ENCODE measurements at places on chromosomes 4 and X.

GRCh38 chr4:78068481-78068880 is 11.4 kb downstream of the FRAS1 start:
- DNase-seq: no peak

GRCh38 chrX:39576041-39576872 is 521.5 kb downstream of the BCOR start:
- no peak for DNase-seq

DNA sequence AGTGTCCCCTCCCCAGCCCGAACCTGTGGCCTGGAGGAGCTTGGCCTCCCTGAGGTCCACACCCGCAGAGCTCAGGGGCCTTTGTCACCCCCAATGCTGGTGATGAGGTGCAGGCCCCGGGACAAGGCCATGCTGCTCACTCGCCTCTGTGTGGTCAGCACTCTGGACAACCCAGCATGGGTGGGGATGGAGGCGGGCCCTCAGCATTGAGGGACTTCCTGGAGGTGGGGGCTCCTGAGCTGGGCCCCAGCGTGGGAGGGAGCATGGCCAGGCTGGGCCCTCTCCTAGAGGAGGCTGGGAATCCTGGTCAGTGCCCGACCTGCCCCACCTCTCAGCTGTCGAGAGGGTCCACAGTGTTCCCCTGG is 30.6 kb downstream of the TACC3 start:
- no peak for DNase-seq

- DNase-seq: no peak
Measured at GRCh38 chr4:11603591-11604194, 175.0 kb upstream of the HS3ST1 start.

GRCh38 chrX:24444645-24445044 is 20.4 kb upstream of the PDK3 start:
- DNase-seq: no peak

DNA sequence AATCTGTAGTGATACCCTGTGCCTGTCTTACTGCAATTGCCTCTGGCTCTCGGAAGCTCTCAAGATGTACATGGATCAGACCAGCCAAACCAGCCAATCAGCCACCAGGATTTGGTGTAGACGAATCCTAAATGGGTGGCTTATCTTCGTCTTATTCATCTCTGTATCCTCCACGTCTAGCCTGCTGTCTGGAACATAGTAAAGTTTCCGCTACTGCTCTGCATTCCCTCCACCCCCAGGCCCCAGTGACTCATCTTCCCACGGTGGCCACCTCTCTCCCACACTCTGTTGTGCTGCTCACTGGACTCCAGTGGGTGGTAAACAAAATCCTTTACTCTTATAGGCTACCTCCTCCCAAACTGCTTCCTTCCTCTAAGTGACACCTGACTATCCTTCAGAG is 37.8 kb downstream of the SEPTIN6 start:
- DNase-seq: peak; percentile 27

- no peak for DNase-seq
Measured at GRCh38 chr4:682490-683172, 6.3 kb downstream of the SLC49A3 start.

- DNase-seq: no peak
Measured at GRCh38 chr4:153537493-153537960, 71.4 kb downstream of the TMEM131L start.

DNA sequence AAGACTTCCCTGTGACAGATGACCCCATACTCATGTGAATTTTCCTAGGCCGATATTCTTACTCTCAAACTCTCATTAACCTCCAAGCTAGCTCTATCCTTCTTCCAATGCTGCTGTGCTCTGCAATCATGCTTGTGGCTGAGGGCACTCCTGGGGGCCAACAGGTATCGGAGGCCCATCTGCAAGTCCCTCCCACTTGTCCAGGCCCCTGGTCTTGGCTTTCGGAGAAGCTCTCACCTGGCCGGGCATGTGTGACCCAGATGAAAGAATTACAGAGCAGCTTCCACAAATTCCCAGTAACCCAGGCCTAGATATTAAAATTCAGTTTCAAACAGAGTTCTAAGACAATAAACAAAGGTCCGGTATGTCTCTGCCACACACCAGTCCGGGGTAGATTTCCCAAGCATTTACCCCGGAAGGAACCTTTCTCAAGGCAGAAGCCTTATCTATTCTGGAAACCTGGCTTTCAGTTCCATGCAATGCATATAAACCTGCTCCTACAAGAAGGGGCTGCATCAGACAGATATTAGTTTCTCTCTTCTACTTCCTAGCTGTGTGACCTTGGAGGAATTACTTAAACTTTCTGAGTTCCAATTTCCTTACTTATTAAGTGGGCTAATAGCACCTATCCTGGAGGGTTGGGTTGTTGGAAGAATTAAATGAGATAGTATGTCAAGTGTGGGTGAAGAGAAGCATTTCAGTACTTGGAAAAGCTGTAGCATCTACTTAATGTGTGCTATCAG is 270.8 kb downstream of the PTTG2 start:
- DNase-seq: no peak

- DNase-seq: no peak
Measured at GRCh38 chr4:175431694-175432093, 380.4 kb downstream of the GPM6A start.

DNA sequence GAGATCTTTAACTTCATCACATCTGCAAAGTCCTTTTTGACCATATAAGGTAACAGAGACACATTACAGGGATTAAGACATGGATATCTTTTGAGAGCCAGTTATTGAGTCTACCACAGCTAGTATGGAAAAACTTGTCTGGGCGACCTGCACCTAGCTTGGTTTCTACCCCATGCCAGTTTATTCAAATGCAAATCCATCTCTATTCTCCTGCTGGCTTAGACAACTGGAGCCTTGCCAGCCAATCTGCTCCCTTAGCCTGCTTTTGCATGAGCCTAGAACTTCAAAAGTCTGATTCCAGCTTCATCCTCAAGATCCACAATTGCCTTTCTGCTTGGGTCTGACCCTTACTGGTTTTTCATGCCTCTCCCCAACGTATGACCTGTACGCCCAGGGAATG is 212.0 kb upstream of the AFF2 start:
- DNase-seq: no peak

GRCh38 chrX:137413190-137413589 is 152.7 kb upstream of the ZIC3 start:
- no peak for DNase-seq

GRCh38 chr4:131044368-131044767 is 1948.4 kb downstream of the C4orf33 start:
- no peak for DNase-seq

GRCh38 chr4:165877286-165877685 is 4.2 kb downstream of the TLL1 start:
- no peak for DNase-seq

DNA sequence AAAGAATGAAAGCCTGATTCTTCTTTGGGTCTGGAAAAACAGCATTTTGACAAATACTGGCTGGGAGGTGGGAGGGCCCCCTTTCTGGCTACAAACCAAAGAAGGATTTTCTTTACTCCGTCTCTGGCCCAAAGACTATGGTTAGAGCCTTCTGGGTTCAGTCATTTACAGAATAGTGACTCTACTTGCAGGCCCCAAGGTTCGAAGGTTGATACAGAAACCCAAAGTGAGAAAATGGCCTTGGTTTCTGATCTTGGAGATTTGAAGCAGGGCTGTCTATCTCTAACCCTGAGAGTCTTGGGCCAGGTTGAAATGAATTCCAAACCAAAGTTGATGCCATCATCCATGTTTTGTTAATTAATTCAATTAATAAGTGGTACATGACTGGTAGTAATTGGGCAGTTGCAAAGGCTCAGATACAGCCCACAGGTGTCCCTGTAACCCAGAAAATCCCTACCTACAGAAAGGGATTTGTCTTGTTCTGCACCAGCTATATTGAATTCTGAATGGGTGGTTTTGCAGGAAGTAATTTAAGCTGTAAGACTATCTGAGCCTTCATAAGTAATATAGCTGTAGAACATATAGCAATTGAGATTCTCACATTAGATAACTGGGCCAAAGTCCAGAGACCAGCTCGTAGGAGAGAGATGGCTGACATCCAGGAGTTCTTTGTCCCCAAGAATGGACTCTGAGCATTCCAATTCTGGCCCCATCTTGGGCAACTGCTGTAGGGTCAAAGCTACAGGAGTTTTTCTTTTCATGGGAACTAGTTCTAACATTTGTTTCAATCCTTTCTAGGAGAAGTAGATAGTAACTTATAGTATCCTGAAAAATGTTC is 34.5 kb downstream of the CHRNA9 start:
- DNase-seq: no peak

All from activated T-helper 1 cell treated with anti-CD3 and anti-CD28 coated beads, Interleukin-2, amount 50 U/mL, for 16 hours (primary cell).